Fibroblast of skin of left quadriceps (primary cell): ENCODE measurements at places on chromosomes 16 and 17.
A peak's percentile ranks its signal among the peaks of the same experiment; 100 is the strongest.

- DNase-seq, result no peak
These were observed 76.8 kb upstream of the LGALS9 start for GRCh38 chr17:27554152-27554551.

DNA sequence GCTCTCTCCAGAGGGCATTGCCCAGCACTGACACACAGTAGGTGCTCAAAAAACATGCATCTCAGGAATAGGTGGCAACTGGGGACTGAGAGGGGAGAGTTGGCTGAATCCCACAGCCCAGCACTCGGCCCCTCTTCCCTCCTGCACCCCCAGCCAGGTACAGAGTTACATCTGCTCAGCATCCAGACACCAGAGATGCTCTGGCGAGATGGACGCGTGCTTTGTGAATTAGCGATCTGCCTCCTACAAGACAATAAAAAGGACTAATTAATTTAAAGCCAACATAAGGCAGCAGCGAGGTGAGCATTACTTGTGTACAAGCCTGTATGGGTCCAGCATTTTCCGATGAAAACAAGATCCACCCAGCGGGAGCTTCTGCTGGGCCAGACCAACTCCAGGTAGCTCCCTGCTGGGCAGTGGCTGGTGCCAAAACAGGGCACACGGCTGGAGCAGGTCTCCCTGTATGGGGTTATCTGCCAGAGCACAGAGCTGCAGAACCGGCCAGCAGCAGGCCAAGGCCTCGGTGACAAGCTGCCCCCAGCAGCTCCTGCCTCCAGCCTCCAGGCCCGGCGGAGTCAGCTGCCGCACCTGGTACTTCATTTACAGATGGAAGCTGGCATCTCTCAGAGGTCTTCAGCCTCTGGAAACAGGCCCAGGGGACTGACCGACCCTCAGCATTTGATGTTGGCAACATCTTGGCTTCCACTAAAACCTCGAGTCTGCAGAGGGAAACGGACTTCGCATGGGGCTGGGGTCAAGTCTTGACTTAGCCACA is 219.7 kb upstream of the SDK2 start:
- DNase-seq, result no peak

GRCh38 chr17:8800656-8801055 is 1.5 kb upstream of the MFSD6L start:
- DNase-seq, result no peak

GRCh38 chr16:72132726-72133125 is 39.1 kb downstream of the DHX38 start:
- DNase-seq, result no peak

DNA sequence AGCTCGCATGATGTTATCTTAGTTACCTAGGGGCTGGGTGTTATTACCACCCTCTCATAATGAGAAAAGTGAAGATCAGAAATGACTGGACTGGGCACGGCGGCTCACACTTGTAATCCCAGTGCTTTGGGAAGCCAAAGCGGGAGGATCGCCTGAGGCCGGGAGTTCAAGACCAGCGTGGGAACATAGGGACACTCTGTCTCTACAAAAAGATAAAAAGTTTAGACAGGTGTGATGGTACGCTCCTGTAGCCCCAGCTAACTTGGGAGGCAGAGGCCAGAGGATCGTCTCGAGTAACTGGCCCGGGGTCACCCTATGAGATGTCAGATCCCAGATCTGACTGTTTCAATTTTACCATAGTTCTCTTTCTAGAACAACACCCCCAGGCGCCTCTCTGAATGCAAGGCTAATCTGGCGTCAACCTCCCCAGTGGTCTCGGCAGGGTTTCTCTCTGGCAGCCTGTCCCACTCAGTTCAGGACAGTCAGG is 1.9 kb upstream of the CCDC102A start:
- no peak for DNase-seq

DNA sequence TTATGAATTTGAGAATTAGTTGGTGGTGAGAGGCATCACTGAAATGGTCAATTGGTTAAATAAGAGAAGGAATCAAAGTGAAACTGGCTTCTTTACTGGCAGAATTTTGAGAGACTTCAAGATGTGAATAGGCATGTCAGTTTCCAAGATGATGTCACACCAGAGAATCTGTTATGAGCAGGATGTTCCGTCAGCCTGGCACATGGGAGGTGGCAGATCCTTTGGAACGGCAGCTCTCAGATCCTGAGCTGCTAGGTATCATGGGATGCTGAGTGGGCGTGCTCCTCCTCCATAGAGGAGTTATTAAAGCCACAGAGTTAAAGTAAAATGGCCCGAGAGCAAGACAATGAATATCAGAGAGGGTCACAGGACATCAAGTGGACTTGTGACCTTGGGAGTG is 444.3 kb upstream of the HSBP1 start:
- no peak for DNase-seq

- no peak for DNase-seq
These were observed 2.4 kb downstream of the PPL start for GRCh38 chr16:4934591-4934990.

DNA sequence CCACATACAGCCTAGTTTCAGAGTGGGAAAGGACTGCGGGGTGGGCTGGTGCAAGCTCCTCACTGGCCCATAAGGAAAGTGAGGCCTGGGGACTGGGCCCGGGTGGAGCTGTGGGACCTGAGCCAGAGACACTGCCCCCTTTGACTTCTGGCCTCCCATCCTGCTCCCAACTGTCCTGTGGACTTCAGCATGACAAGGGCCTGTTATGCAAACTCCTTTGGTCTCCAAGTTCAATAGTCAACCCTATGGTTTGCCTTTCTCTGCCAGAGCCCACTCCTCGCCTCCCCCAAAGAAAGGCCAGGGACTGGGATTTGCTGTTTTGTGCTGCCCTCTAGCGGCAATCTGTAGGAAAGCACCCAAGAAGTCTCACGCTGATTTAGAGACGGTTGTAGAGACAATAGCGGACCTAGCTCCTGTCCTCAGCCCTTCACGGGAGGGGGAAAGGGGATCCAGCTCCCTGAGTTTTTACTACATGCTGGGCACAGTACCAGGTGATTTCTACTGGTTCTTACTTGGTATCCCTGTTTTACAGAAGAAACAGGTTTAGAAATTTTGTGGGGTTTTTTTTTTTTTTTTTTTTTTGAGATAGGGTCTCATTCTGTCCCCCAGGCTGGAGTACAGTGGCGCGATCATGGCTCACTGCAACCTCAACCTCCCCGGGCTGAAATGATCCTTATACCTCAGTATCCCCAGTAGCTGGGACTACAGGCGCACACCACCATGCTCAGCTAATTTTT is 1.2 kb upstream of the TLCD3B start:
- DNase-seq, result peak; percentile 22

GRCh38 chr17:2749784-2750181 is 331 bp upstream of the CCDC92B start:
- DNase-seq, result peak; percentile 12

- DNase-seq, result no peak
These were observed 8.7 kb upstream of the SLC25A39 start for GRCh38 chr17:44333371-44333770.

GRCh38 chr16:4673387-4674046 is 19.8 kb upstream of the NUDT16L1 start:
- no peak for DNase-seq

- DNase-seq, result no peak
These were observed 6.6 kb downstream of the UBE2I start for GRCh38 chr16:1316033-1316405.

GRCh38 chr17:8125947-8126490 is 2.1 kb upstream of the HES7 start:
- DNase-seq, result no peak

DNA sequence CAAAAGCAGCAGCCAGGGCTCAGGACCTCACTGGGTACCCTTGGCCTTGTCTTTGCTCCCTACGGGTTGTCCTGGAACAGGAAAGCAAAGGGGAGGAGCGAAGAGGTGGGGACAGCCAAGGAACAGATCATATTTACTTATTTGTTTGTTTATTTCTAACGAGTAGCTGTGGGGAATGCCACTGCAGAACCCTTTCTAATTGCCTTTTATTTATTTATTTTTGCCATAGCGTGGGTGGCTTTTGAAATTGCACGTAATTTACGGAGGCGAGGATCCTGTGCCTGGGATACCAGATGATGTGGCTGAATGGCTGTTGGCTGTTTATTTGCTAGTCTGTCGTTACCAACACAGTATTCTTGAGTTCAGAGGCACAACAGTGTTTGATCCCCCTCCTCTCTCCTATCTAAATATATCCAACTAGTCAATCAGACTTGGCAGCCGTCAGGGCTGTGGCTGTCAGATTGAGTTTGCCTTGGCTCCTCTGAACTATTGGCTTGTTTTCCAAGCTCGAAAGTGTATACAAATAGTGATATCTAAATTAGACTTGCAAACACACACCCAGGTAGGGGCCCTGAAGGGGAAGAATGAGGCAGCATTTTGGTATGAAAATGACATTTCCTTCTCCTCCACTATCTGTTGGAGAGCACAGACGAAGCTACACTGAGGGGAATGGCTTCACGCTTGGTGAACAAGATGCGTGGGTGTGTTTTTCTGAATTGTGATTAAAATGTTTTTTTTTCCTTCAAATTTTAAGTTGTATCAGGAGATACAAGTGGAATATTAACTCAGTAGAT is 110.4 kb downstream of the MSI2 start:
- no peak for DNase-seq

- no peak for DNase-seq
These were observed 37.2 kb upstream of the TBX2 start for GRCh38 chr17:61362396-61362795.

GRCh38 chr17:32757963-32758362 is 119.0 kb downstream of the MYO1D start:
- no peak for DNase-seq
